Left ventricle myocardium inferior (tissue), 1 donor: ENCODE measurements at places on chromosomes 3 and 15.

DNA sequence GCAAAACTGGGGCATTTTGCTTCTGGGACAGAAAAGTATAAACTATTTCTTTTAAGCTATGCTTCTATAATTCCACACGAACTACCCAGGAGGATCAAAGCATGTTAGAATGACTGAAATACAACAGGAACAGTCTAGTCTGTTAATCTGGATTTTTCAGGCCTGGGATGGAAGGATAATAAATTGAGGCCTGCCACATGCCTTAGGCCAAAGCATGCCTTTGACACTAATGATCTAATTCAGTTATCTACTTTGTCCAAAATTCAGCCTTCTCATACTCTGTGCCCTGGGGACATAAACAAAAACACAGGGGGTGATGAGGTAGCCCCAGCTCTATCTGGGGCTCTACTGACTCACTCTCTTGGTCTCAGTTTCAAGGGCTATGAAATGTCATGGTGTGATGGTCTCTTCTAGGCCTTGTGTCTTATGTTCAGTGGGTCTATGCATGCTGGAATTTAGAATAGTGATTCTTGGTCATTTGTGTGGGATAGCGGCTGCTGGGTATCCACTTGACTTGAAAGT is 32.5 kb downstream of the GAP43 start:
- no peak for DNase-seq

DNA sequence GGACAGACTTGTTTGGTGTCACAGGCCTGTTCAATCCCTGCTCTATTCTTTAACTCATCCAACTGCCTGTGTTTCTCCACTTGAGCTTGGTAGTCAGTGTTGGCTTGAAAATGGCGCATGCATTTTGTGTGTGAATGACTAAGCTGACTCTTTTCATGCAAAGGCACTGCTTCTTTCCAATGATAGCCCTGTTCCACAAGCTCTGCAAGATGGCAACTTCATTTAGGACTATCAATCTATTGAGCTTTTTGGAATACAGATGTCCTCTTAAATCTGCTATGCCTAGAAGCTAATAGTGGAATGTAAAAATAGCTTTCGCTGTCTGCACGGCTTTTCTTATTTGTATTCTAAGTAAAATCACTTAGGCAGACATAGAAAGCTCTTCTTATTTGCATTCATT is 33.6 kb upstream of the SYNPR start:
- no peak for DNase-seq

- DNase-seq, result no peak
Observed at GRCh38 chr15:86917361-86917671, 837.6 kb downstream of the AGBL1 start.

DNA sequence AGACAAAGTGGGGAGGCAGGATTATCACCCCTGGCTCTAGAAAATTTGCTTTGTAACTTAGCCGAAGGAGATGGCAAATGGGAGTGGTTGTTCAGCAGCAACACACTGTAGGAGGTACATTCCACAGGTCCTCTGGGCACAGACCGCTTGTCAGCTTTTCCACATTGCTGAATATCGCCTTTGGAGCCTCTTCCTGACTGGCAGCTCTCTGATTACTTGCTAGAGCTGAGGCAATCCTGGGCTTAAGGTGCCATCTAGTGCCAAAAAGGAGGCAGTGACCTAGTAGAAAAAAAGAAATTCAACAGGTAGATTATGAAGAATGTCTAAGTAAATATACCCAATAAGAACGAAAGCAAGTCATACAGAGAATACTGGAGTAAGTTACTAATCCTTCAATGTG is 13.1 kb upstream of the SCN5A start:
- DNase-seq, result no peak

- no peak for DNase-seq
Observed at GRCh38 chr3:20125897-20126296, 60.1 kb downstream of the SGO1 start.

DNA sequence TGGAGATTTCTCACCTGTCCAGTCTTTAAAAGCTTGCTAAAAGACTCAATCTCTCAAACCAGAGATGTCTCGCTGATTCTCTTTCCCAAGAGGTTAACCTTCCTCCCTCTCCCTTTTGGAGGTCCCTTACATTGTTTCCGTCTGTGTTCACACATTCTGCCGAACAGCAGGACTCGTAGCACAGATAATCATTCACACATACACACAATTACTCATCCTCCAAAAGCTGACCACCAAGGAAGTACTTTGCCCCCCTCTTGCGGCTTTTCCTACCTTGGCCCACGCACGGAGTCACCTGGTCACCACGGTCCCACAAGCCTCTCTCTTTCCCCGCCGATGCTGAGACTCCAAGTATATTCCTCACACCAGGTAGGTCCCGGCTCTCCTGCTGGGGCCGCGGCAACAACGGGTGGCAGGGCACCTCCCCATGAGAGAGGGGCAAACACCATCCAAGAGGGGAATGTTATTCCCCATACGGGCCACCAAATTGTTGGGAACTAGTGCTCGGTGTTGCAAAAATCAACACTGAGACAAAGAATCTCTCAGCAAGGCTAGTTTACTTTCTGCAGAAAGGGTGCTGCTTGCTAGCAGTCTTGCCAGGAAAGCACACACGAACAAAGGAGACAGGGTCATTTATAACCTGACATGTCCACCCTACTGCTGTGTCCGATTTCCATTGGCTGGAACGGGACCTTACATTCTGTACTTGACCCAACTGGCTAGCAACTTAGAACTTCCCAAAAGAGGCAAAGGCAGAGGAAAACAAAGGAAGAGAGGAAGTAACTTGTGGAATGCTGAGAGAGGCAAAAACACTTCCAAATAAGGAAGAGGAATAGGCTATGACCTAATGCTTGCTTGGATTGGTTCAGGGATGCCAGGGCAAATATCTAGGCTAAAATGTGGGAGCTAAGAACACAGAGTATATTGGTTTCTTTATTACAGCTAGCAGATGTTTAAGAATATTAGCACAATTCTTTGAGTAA is 102.1 kb upstream of the NECTIN3 start:
- DNase-seq, result no peak

DNA sequence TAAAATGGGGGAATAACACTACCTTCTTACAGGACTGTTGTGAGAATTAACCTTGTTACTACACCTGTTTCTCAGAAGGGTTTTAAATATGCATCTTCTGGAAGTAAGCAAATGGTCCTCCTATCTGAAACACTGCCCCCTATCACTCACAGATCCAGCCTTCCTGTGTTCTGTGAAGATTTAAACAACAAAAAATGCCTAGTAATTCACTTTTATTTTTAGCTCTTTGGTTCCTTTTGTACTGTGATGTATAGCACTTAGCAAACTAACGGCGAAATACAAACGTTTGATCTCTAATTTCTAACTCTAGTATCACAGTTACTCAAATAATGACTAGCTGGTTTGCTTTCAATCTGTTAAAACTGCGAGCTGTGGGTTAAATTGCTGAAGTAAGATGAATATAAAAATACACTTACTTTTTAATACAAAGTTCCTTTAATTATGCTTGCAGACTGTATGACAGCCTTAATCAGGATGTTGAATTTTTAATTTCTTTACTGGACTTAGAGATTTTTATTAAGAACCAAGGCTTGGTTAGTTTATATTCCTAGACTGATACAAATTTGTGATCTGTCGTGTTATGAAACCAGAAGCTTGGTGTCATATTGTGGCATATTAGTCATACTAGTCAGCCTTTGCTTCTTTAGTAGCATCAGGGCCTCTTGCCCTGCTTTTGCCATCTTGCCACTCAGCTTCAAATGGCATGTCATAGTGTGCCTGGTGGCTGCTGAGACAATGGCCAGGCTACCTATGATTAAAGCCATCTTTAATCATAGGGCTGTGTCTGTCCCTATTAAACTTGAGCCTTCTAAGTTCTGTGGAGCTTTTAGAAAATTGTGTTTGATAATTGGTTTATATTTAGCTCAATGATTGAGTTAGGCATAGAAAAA is 9.2 kb downstream of the EIF3J start:
- DNase-seq, result no peak
